ENCODE measurements at places on chromosomes 11 and 22. TPM values are rescaled to one million over a fixed set of nuclear protein-coding genes. Genes with fewer than 3 reads are reported as not detected.

DNA sequence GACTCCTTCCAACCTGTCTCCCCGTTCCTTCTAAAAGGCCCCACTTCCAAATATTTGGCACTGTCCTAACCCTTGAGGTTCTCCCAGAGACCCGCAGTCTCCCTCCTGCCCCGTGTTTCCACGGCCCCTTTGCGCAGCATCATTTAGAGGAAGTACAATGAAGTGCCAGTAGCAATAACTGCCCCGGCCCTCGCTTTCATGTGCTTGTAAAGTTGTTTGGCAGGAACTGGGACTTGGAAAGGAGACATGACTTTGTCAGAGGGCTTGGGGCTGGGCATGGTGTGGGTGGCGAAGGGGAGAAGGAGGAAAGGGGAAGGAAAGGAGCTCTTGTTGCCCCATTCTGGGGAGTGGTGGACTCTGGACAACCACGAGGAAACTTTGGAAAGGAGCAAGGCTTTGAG, 2.6 kb downstream of the CD44 start:
- H3K27me3 ChIP-seq = no peaks in the 10 kb centered on the region
- peak overlapping the region; percentile 79 for H3K27ac ChIP-seq
- peak overlapping the region; percentile 88 for H3K4me3 ChIP-seq
- DNase-seq = peak; percentile 53

GRCh38 chr11:29432719-29433325, 584.0 kb downstream of the KCNA4 start:
- H3K27me3 ChIP-seq = no peaks in the 10 kb centered on the region
- no peak for DNase-seq
- H3K27ac ChIP-seq = no peak overlapping the region
- H3K4me1 ChIP-seq = no peaks in the 10 kb centered on the region

DNA sequence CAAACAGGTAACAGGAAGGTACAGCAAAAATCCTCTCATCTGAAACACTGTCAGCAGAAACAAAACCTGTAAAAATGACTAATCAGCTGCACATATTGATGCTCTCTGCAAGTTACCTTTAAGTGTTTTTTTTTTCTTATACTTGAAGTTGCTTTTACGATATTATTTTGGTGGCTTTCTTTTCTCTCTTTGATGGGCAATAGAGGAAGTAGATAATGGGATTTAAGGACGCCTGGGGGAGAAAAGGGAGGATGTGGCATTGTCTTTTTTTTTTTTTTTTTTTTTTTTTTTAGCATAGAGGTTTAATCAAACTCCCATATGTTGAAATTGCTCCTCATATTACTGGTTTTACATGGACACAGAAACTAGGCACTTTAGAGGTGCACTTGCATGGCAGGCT, 11.4 kb upstream of the ADSL start:
- H3K4me1 ChIP-seq = peaks cover 64% of the 10 kb centered on the region
- H3K27ac ChIP-seq = peak overlapping the region; percentile 15
- H3K36me3 ChIP-seq = peaks cover 7% of the 10 kb centered on the region
- H3K4me3 ChIP-seq = no peak overlapping the region
- H3K27me3 ChIP-seq = no peaks in the 10 kb centered on the region

DNA sequence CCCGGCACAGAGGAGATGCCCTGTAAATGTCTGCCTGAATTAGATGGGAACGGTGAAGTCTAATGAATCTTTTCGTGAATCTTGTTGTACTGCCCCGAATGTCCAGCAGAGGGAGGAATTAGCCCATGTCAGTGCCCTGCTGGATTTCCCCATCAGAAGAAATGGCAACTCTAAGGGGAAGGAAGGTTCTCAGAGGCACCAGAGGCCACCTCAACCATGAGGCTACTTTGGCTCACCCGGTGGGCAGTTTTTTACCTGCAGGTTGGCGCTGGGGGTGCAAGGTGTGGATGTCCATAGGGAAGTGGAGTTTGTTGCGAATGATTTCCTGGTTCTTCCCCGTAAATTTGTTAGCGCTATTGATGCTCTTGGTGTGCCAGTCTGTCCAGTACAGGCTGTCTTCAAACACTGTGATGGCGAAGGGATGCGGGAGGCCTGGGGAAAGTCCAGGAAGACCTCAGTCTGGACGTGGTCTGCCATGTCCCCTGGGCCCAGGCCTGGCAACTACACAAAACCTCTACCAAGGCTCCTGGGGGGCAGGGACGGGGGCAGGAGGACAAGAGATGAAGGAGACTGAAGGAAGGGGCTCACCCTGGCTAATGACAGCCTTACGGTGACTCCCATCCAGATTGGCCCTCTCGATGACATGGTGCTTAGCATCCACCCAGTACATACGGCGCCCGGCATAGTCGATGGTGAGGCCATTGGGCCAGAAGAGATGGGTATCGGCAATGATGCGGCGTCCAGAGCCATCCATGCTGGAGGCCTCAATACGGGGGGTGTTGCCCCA, 28.5 kb downstream of the LRP4 start:
- peak; percentile 73 for DNase-seq
- no peak overlapping the region for H3K4me3 ChIP-seq
- peaks cover 4% of the 10 kb centered on the region for H3K27me3 ChIP-seq
- no peak overlapping the region for H3K27ac ChIP-seq
- H3K36me3 ChIP-seq = no peaks in the 10 kb centered on the region
- no peaks in the 10 kb centered on the region for H3K4me1 ChIP-seq

GRCh38 chr22:29375398-29376076, 12.8 kb downstream of the AP1B1 start:
- no peaks in the 10 kb centered on the region for H3K4me1 ChIP-seq
- H3K27me3 ChIP-seq = no peaks in the 10 kb centered on the region
- H3K27ac ChIP-seq = no peak overlapping the region
- no peak for DNase-seq
- H3K4me3 ChIP-seq = no peak overlapping the region

DNA sequence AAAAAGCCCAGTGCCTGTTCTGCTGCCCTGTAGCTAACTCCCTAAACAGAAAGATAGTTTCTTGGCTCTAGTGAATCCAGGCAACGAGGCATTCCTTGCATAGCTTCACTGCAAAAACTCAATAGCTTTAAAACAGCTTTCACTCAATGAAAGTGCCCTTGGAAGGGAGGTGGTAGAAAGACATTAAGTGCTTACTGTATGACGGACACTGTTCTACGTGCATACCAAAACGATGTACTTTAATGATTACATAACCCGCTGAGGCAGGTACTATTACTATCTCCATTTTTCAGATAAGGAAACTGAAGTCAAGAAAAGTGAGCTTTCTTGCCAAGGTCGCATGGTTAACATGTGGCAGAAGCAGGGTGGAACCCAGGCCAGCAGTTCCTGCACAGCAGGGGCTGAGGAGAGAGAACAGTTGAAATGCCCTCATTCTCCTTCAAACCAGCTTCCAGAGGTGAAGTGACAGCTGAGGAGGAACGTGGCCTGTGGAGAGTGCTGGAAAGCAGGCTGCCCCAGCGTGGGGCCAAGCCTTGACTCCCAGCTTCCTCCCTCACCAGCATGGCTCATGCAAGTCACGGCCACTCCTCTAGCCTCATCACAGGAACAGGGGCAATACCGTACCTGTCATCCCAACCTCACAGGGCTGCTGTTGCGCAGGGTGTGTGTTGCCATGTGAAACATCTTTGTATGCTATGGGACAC, 227.5 kb upstream of the NARS2 start:
- no peak overlapping the region for H3K4me3 ChIP-seq
- H3K27ac ChIP-seq = no peak overlapping the region
- H3K36me3 ChIP-seq = no peaks in the 10 kb centered on the region
- no peak for DNase-seq
- no peaks in the 10 kb centered on the region for H3K27me3 ChIP-seq

- DNase-seq = no peak
- H3K27me3 ChIP-seq = peaks cover 6% of the 10 kb centered on the region
- no peak overlapping the region for H3K4me3 ChIP-seq
- no peaks in the 10 kb centered on the region for H3K36me3 ChIP-seq
These were observed 2.2 kb downstream of the GLB1L3 start for GRCh38 chr11:134278356-134278755.

GRCh38 chr11:114426280-114426679, 13.0 kb upstream of the REXO2 start:
- no peak overlapping the region for H3K27ac ChIP-seq
- no peak overlapping the region for H3K4me3 ChIP-seq
- no peaks in the 10 kb centered on the region for H3K36me3 ChIP-seq

PNPLA5 gene
- total RNA-seq = not detected

Measured in CD4-positive, alpha-beta T cell (primary cell).